ENCODE measurements at places on chromosomes 16 and 17.

GRCh38 chr17:17445925-17446665 lies 30.7 kb upstream of the MED9 start:
- DNase-seq: peak; percentile 78

DNA sequence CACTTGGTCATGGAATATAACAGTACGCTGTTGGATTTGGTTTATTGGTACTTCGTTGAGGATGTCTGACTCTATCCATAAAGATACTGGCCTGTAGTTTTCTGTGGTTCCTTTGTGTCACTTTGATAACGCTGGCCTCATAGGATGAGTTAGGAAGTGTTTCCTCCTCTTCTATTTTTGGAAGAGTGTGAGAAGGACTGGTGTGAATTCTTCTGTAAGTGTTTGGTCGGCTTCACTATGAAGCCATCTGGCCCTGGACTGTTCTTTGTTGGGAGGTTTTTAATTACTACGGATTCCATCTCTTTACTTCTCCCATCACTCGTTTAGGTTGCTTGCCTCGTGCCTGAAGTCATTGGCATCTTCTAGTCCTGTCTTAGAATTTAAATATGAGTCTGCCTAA lies 117.3 kb downstream of the OR1D5 start:
- DNase-seq: no peak

DNA sequence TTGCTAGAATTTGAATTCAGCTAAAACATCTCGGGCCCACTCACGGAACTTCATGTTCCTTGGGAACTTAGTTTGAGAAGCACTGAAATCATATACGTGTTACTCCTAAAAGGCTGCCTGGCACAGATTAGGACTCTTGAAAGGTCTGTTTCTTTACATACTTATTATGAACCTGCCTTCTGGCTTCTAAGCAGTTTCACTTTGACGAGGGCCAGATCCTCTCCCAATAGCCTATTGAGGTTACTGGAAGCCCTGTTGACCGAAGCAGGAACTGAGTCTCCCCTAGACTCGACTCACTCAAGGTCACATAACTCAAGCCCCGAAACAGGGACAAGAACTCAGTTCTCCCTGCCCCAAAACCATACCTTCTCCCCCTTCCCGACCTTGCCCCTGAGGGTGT lies 121.9 kb upstream of the PLCG2 start:
- DNase-seq: no peak

DNA sequence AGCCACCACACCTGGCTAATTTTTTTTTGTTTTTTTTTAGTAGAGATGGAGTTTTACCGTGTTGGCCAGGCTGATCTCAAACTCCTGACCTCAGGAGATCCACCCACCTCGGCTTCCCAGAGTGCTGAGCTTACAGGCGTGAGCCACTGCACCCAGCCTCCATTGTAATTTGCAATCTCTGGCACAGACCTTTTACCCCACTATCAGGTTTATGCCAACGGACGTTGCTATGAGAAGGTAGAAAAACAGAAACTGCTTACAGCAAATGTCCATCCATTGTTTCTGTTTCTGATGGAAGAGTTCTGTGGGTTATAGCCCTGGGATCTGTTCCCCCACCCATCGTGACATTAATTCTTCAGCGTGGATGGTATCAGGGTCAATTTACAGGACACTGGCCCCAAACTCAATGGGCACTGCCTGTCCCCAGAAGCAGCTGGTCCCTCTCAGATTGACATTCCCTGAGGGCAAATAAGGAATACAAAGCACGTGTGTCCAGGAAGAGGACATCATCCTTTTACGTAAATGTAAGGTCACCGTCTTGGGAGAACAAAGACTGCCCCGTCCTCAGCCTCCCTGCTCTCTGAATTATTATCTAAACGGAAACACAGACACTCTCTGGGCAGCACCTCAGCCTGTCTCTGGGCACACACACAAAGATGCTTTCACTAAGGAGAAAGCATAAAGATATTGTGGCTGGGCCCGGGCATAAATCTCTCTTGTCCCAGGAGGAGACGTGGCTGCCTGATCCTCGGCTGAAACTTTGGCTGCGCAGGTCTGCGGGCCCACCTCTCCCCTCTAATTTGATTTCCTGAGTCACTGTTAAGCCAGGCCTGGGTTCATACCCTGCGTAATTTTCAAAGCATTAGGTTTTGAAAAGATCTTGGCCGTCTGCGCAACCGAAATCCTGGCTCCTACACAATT lies 5.2 kb downstream of the KCNG4 start:
- no peak for DNase-seq

GRCh38 chr16:85859818-85860125 lies 39.2 kb upstream of the IRF8 start:
- DNase-seq: no peak

- peak; percentile 38 for DNase-seq
Measured at GRCh38 chr17:1907909-1908698, 78.3 kb downstream of the RPA1 start.

Measured in fibroblast of gingiva (primary cell).